ENCODE measurements at places on chromosomes 16 and 17. TPM values are rescaled to one million over a fixed set of nuclear protein-coding genes. Genes with fewer than 3 reads are reported as not detected.

DNA sequence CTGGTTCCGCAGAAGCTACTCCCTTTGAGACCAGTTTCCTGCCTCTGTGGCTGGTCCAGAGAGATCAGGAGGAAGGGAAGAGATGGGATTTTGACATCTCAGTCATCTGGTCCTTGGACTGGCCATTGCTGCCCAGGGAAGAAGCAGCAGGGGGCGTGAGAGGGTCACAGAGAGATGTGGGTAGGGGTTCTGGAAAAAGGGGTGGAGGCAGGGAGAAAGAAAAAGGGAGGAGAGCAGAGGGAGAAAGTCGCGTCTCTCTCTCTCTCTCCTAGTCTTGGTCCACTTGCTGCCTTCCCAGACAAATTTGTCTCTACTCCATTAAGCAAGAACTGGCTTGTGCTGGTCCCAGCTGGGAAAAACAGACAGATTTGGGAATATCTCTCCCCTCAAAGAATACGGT is 4.4 kb downstream of the SHBG start:
- DNase-seq = no peak

Gene STH
- total RNA-seq = not detected

GRCh38 chr16:24418733-24419132 is 120.6 kb upstream of the RBBP6 start:
- no peak for DNase-seq

Gene SOST
- not detected for total RNA-seq

DNA sequence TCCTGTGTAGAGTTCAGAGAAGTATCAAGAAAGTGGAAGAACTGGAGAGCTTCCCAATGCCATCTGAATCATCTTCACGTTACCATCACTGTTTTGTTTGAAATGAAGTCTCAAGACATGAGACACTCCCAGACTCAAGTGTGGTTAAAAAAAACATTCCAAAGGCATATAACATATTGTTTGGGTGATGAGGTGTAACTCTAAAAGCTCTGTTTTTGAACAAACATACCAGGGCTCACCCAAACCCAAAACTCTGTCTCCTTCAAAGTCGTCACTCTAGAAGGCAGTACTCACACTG is 6.3 kb upstream of the ZCCHC14 start:
- DNase-seq = no peak

DNA sequence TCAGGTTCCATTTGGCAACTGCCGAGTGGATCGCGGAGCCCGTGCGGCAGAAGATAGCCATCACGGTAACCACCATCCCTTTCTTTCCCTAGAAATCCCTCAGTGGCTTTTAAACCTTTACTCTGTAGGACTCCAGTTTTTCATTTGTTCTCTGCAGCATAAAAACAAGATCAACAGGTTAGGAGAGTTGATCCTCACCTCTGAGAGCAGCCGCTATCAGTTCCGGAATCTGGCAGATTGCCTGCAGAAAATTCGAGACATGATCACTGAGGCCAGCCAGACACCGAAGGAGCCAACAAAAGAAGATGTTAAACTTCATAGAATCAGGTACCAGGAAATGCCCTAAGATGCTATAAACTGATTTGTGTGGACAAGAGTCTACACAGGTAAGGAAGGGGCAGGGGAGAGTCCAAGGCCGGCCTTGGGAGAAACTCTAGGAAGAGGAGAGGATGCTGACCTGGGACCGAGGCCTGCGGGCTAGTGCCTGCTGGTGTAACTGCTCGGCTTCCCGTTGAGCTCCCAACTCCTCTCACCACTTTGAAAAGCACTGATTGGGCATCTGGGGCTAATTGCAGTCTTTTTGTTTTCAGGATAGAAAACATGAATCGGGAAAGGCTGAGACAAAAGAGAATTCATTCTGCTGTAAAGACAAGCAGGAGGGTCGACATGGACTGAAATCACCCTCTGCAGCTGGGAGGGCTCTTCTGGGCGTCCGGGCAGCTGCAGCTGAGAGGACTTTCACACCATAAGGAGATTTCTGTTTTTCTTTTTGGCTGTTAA is 8.1 kb downstream of the MRPL58 start:
- DNase-seq = no peak

DNA sequence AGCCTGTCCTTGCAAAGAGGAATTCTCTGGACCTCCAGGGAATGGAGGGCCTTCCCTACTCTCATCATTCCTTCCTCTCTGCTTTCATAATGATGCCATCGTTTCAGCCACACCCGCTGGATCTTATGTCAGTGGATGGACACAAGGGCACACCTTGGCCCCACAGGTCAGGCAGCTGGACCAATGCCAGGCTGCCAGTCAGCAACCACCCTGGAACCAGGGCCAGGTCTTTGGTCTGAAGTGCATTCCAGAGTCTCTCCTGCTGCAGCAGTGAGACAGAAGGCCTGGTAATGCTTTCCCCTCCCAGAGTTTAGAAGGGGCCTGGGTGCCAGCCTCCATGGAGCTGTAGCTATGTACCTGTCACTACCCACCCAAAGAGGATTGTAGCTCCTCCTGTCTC is 7.4 kb downstream of the C1QL1 start:
- DNase-seq = no peak

DNA sequence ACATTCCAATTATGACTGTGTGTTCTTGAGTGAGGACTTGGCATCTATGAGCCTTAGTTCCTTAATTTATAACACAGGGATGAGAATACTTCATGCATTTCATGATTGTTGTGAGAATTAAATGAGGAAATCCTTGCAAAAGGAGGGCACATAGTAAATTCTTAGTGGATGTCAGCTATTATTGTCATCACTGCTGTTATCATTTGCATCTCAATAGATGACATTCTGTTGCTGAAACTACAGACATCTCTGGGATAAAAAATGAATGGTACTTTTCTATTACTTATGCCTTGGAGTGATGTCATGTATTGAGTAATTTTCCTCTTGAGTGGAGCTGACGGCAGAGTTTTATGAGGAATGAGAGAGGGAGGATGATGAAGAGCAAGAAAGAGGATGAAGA is 184.4 kb upstream of the CDH11 start:
- no peak for DNase-seq

DNA sequence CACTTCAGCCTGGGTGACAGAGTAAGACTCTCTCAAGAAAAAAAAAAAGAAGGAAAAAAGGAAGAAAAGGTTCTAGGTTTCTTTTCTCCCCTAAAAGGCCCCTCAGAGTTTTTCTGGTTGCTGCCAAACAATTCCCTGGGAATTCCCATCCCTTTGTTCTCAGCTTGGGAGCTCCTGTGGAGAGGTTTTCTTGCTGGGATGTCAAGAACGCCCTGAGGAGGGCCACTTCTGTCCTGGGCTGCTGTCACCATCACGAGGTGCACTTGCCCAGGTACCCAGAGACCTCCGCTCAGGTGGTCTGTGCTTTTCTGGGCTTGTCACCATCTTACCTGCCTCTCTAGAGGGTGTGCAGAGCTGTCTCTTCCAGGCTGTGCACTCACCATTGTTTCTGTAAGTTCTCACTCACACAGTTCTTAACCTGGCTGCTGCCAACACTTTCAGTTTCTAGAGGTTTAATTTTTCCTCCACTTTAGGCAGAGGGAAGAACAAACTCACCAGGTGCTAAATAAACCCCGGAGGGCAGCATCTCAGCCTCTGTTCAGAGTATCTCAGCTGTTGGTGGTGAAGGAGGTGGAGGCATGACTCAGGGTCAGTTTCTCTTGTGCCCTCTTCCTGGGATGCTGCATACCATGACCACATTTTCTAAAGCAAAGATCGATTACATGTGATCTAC is 2.4 kb upstream of the COX6A2 start:
- DNase-seq = no peak

DNA sequence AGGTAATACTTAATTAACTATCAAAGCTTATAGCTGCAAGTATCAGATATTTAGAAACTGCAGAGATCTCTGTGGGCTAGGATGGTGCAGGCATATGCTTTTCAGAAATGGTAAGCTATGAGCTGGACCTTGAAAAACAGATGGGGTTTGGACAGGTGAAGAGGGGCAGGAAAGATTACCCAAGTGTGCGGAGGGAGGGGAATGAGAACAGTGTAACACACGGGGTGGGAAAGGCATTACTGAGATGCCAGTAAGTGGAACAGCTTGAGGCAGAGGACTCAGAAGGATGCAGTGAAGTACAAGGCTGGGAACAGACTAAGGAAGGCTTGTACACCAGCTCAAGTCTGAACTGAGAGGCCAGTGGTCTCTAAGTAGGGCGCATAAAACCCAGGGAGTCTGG is 22.1 kb upstream of the EVPL start:
- no peak for DNase-seq

GRCh38 chr17:65156185-65156834 is 19.1 kb downstream of the RGS9 start:
- no peak for DNase-seq

Gene KCNG4
- total RNA-seq = not detected

DNA sequence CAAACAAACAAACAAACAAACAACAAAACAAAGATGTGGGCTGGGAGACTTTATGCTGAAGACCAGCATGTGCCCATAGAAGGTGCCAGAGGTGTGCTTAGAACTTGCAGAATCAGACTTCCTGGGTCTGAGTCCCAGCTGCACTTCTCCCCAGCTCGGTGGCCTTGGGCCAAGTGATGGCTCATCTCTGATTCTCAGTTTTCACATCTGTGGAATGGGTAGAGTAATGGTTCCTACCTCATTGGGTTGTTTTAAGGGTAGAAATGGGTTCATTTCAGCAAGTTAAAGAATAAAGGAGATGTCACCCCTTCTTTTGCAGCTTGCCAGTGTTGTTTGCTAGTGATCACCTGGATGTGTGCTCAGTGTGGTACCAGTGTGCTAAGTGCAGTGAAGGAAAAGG is 10.7 kb downstream of the NKD1 start:
- no peak for DNase-seq

GRCh38 chr16:89951509-89951908 is 3.0 kb downstream of the DEF8 start:
- no peak for DNase-seq

DNA sequence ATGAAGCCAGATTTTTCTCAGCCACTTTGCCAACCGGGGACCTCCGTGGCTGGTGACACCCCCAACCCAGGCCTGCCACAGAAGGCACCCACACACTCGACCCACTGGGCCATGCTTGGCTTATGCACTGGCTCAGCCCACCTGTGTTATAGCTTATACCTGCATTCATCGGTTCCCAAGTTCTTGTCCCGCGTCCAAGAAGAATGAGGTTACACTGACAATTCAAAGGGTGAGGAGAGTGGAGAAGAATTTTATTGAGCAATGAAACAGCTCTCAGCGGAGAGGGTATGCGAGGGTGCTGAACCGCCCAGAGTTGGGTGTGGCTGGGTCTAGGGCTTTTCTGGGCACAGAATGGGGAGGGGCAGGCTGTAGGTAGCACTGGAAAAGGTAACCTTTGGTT is 22.2 kb upstream of the CDH15 start:
- DNase-seq = no peak

GRCh38 chr17:30996486-30996885 is 25.6 kb downstream of the RNF135 start:
- DNase-seq = no peak

- no peak for DNase-seq
These were observed 4.2 kb downstream of the AIPL1 start for GRCh38 chr17:6430769-6431168.
